ENCODE measurements at places on chromosomes 11 and 22.

DNA sequence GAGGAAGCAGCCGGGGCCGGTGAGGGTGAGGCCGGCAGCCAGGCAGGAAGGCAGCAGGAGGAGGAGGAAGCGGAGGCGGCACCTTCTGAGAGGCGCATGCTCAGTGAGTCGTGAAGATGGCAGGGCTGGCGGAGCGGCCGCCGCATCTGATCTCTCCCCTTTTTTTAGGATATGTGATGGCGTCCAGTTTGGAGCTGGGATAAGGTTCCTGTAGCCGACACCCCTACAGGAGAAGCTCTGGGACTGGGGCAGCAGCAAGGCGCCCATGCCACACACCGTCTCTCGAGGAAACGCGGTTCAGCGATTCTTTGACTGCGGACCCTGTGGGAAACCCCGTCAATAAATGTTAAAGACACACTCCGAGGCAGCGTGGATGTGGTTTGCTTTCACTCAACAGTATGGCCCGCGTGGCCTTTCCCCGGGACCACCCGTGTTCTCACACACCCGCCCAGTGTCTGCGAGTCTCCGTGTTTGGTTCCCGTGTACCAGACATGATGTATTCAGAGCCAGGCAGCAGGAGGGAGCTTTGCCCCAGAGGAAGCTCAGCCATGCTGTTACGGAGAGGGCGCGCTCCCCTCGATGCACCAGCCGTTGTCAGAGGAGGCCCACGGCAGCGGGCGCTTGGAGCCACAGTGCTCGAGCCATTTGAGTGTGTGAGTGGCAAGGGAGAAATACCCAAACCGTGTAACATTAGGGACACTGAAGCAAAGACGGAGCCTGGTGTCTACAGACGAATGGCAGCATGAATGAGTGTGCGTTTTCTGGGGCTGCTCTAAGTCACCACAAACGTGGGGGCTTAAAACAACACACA lies 27.7 kb upstream of the PARVB start:
- DNase-seq, result no peak

GRCh38 chr11:79708319-79708932 lies 267.6 kb upstream of the TENM4 start:
- DNase-seq, result peak; percentile 11

DNA sequence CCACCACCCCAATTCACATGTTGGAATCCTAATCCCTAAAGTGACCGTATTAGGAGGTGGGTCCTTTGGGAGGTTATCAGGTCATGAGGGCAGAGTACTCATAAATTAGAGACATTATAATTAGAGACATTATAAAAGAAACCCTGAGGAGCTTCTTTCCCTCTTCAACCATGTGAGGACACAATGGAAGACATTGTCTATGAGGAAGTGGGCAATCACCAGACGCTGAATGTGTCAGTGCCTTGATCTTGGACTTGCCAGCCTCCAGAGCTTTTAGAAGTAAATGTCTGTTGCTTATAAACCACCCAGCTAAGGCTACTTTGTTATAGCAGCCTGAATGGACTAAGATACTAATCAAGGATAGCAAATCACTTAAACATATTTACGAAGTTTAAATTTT lies 14.8 kb downstream of the GAB2 start:
- DNase-seq, result no peak

GRCh38 chr11:116356451-116356850 lies 416.3 kb downstream of the BUD13 start:
- no peak for DNase-seq

GRCh38 chr11:27646051-27646818 lies 54.0 kb downstream of the BDNF start:
- no peak for DNase-seq

- peak; percentile 90 for DNase-seq
Measured at GRCh38 chr11:126153972-126154371, 57.5 kb downstream of the RPUSD4 start.

GRCh38 chr11:76902121-76903014 lies 41.6 kb downstream of the ACER3 start:
- no peak for DNase-seq

DNA sequence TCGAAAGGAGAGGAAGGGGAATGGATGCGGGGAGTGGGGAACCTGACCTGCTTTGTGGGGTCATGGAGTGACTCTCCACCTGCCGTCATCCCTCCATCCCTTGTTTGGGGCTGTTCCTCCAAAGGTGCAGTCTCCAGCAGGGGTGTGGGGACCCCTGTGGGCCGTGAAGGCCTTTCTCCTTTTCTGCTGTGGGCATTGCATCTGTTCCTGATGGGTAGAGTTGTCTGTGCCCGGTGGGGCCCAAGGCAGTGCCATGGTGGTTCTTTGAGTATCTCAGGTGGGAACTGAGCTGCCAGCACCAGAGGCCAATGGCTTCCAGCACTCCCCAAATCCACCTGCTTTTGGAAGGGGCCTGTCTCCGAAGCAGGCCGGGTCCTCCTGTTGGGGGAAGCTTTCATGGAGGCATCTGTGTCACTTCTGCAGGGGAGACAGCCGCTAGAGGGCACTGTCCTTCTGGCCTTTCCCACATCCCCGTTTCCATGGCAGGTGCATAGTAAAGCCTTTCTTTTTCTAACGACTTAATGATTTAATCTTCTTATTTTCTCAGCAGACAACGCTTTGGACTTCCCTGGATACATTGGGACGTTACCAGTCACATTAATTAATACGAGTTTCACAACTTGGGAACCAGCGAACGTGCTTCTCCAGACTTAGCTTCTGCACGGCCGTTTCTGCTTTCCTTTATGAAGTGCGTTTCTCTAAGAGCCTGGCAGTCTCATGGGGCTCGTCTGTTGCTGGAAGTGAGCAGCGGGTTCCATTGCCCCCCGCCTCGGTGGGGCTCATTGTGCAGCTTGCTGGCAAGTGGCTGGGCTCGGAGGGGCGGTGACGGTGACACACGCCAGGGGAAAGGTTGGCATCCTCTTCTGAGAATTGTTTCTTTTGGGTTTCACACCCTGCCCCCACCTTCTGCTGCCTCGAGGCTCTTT lies 57.1 kb downstream of the PARVB start:
- peak; percentile 71 for DNase-seq

GRCh38 chr11:134046681-134047449 lies 22.0 kb upstream of the JAM3 start:
- DNase-seq, result no peak

GRCh38 chr11:6941970-6942369 lies 15.7 kb downstream of the ZNF215 start:
- no peak for DNase-seq

DNA sequence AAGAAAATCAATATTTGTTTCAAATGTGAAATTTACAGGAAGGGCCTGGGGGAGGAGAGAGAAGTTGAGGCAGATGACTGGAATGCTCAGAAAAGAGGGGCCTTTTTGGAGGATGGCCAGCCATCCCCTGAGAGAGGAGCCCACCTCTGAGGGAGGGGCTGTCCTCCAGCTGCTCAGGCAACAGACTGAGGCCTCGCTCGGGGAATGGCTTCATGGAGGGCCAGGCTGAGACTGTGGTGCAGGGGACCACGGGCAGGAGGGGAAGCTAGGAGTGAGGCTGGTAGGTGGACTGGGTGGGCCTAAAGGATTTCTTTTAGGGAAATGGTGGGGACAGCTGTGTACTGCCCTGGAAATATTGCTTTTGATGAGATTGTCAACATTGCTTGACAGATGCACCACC lies 73.5 kb upstream of the CADM1 start:
- DNase-seq, result no peak

GRCh38 chr11:30392221-30392784 lies 69.4 kb downstream of the ARL14EP start:
- no peak for DNase-seq

GRCh38 chr11:45625611-45626010 lies 39.8 kb downstream of the CHST1 start:
- no peak for DNase-seq

DNA sequence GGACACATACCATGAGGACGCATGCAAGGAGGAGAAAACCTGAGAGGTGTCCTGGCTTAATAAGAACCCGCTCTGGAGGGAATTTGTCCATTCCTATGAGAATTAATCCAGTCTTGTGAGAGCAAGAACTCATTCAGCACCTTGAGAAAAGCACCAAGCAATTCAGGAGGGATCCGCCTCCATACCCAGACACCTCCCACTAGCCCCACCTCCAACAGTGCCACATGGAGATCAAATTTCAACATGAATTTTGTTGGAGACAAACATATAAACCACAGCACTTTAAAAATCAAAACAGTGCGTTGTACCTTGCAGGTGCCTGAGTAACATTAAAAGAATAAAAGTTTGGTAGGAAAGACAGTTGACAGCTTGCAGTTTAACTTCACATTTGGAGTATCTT lies 11.4 kb downstream of the UBE4A start:
- no peak for DNase-seq

DNA sequence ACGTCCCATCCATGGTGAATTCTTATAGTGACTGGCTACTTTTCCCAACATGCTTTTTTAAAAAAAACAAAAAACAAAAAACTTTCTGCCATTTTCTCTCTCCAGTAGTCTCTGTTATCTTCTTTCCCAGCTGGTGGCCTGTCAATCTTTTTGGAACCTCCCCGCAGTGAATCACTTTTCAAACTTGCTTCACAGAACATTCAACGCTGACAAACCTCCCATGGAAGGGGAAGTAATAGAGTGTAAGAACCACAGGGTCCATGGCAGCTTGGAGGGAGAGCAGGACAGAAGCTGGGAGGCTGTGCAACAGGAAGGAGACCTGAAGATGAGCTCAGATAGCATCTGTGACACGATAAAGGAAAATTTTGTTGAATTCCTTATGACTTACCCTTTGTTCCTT lies 9.8 kb upstream of the CECR2 start:
- no peak for DNase-seq

GRCh38 chr11:28439403-28439802 lies 331.2 kb downstream of the METTL15 start:
- DNase-seq, result no peak

GRCh38 chr11:5507177-5507932 lies 2.4 kb downstream of the UBQLN3 start:
- DNase-seq, result no peak

- DNase-seq, result no peak
Measured at GRCh38 chr11:125950178-125950490, 4.3 kb downstream of the VSIG10L2 start.

DNA sequence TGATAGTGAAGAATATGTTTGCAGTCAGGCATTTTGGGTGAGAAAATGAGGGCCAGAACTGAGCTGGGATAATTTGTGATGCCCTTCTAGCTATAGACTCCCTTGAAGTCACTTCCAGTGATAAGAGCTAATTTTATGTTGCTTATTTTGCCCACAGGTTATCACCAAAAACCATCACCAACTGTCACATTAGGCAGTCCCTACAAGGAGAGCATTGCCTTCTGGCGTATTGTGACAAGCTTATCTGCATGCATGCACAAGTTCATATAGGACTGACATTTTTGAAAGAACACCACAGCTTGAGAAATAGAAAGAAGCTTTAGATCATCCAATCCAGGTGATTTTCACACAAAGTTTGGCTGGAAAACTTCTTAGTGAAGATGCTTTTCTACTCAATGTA lies 735.3 kb upstream of the RAG2 start:
- no peak for DNase-seq

GRCh38 chr11:83678831-83679584 lies 392.8 kb upstream of the CCDC90B start:
- no peak for DNase-seq

DNA sequence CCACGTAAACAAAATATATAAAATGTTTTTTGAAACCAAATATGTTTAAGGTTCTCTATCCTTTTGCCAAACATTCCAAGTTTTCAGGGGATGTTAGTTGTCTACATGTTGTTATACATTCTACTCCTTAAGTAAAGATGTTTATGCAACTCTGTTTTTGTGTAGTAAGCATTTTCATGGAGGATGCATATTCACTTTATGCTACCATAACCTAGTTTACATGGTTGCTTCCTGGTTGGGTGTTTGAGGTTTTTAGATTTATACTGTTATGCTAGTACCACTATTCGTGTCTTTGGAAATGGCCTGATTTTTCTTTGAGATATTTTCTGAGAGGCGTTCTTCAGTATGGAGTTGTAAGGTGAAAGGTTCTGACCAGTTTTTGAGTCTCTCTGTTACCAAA lies 131.1 kb upstream of the SORL1-AS1 start:
- no peak for DNase-seq

DNA sequence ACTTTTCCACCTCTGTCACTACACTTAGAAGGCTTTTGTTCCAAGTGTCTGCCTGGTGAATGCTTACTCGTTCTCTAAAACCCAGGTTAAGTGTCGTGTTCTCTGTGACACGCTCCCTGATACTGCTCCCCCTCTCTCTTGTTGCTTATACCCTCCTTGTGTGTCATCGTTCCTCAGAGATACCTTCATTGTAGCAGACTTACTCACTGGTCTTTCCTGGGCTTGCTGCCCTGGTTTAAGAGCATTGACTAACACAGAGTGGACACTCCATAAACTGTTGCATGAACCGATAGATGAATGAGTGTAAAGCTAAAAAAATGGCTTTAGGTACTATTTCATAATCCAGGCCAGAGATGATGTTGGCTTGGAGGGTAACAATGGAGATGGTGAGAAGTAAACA lies 171.3 kb downstream of the GRIK4 start:
- no peak for DNase-seq

GRCh38 chr11:727281-727701 lies 20.0 kb upstream of the TALDO1 start:
- DNase-seq, result no peak

GRCh38 chr22:41968601-41969000 lies 642 bp upstream of the SEPTIN3 start:
- DNase-seq, result no peak

GRCh38 chr22:37019309-37020191 lies at the start of the genes MPST and TST:
Gene MPST, plus strand, starts transcription at chr22:37019742. Its CDS starts 95 bp downstream, at chr22:37019837.
Gene TST, minus strand, starts transcription at chr22:37019447. Its CDS starts 715 bp downstream, at chr22:37018732.
- DNase-seq, result peak; percentile 76

DNA sequence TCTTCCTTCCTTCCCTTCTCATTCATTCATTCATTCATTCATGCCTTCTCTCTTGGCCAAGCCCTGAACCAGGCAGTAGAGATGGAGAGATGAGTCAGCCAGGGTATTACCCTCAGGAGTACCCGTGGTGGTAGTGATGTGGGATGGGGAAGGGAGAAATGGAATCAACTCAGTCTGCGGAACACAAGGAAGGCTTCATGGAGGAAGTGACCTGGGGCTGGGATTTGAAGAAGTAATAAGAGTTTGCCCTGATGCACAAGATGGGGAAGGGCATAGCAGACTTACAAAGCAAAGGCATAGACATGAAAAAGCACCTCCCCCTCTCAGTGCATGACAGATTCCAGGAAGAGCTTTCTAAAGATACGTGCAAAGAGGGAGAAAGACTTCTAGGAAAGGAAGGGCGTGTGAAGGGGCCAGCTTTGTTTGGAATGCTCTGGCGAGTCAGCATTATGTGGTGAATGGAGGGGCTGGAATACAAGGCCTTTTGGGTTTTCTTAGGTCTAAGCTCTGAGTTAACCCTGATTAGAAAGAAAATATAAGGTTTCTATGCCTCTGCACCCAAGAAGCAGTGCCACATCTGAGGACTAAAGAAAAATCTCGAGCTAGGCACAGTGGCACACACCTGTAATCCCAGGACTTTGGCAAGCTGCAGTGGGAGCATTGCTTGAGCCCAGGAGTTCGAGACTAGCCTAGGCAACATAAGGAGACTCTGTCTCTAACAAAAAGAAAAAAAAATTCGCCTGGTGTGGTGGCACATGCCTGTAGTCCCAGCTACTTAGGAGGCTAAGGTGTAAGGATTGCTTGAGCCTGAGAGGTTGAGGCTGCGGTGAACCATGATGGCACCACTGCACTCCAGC lies 36.4 kb upstream of the ACER3 start:
- DNase-seq, result no peak

- DNase-seq, result no peak
Measured at GRCh38 chr22:35995348-35995747, 33.3 kb downstream of the RBFOX2 start.

Measured in fibroblast of villous mesenchyme (primary cell).